Hematopoietic multipotent progenitor cell treated with erythropoietin and hydrocortisone succinate and interleukin-3 and kit ligand, for 8 days (in vitro differentiated cells): ENCODE measurements at places on chromosomes 7 and 10.

DNA sequence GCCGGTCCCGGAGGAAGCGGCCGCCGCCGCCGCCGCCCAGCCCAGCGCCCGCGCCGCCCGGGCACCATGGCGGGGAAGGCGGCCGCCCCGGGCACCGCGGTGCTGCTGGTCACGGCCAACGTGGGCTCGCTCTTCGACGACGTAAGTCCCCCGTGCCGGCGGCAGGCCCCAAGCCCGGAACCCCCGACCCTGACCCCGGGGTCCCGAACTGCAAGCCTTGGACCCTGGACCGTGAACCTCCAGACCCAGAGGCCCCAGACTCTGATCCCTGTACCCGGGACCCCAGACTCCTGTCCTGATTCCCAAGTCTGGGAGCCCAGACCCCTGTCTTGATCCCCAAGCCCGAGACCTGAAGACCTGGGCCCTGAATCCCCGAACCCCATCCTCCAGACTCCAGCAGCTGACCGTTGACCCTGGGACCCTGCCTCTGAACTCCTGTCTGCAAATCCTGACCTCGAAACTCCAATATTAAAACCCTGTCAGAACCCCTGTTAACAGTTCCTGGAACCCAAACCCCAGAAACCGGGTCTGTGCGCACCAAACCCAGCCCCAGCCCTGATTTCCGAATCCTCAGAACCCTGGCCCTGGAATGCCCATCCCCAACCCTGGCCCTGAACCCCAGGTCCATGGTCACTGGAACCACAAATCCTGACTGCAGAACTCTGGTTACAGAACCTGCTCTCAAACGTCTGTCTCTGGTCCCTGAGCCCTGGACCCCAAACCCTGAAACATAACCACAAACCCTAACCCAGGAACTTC is 623 bp downstream of the INPP5A start:
- DNase-seq = no peak

DNA sequence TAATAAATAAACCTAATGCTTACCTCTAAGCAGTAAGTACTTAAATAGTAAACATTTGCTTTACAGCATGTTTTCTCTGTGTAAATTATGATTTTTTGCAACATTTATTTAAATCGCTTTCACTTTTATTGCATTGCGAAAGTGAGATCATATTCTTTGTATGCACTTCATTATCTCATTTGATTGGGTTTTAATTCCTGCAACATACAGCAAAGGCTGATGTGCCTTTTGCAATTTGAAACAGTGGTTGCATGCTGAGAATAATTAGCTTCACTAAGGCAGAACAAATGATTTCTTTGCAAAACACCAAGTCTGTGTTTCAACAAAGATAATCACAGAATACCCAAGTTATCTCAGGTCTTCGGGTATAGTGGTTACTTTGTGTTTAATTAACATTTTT is 16.3 kb upstream of the THSD7A start:
- DNase-seq = no peak

DNA sequence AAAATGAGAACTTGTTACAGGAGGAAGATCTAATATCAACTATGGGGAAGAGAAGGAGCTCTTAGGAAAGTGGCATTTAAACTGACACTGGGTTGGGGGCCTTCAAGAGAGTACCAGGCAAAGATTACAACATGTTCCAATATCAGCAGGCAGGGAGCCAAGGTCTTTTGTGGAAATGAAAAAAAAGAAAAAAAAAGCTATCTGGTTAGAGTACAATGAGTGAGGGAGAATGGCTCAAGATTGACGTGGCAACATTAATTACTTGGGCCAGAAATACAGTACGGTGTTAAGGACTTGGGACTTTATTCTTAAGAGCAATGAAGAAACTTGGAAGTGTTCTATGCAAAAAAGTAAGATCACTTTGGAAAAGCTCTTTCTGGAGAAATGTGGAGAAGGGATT is 132.3 kb upstream of the CDK1 start:
- no peak for DNase-seq

GRCh38 chr7:131524703-131525102 is 31.7 kb downstream of the PODXL start:
- no peak for DNase-seq
